ENCODE measurements at places on chromosomes 6 and 20. TPM values are rescaled to one million over a fixed set of nuclear protein-coding genes. Genes with fewer than 3 reads are reported as not detected.

SDCBP2 gene
- 9.4 TPM for total RNA-seq

PCK1 gene
- 51.4 TPM for total RNA-seq

PPIL6 gene
- total RNA-seq: 4.1 TPM

MAN1A1 gene
- total RNA-seq: 57.9 TPM

DDX27 gene
- 22.7 TPM for total RNA-seq

PCMT1 gene
- total RNA-seq: 52.4 TPM

COL19A1 gene
- total RNA-seq: 2.3 TPM

LATS1 gene
- total RNA-seq: 24.0 TPM

THBS2 gene
- total RNA-seq: 393 TPM

SAMD3 gene
- 2.6 TPM for total RNA-seq

POM121L2 gene
- total RNA-seq: not detected

LTA gene
- total RNA-seq: not detected

ZNF391 gene
- total RNA-seq: 3.0 TPM

HDGFL1 gene
- not detected for total RNA-seq

SLC52A3 gene
- 1.5 TPM for total RNA-seq
